ENCODE measurements at places on chromosomes 12 and 14.

DNA sequence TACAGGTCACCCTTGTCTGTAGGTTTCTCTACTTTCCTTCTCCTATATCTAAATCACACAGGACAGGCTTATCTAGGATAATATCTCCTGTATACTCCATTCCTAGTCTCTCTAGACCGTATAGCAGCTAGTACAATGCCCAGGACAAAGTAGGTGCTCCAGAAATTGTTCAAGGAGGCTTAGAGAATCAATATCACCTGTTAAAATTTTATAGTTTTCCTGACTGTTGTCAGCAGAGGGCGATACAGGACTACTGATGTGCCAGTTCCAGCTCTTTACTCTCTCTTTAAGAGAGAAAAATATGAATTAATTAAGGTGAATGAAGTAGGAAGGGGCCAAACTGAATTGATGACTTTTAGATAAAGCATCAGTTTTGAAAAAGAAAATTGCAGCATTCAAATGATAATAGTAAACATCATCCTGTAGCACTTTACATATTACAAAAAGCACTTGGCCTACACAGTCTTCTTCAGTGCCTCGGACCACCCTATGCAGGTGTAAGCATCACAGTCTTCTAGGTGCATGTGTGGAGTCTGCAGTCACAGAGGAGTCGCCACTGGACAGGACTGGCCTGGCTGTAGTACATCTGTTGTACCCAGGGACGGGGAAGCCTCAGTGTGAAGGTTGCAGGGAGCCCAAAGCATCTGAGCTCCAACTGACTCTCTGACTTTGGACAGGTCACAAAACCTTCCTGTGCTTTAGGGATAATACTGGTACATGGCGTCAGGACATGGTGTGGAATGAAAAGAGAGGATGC lies 61.9 kb upstream of the MAX start:
- DNase-seq: no peak

- DNase-seq: no peak
Measured at GRCh38 chr14:79585845-79586244, 625.5 kb downstream of the DIO2 start.

GRCh38 chr14:96634896-96635295 lies 132.7 kb downstream of the PAPOLA start:
- no peak for DNase-seq

- no peak for DNase-seq
Measured at GRCh38 chr14:21201732-21202462, 46.0 kb upstream of the OR5AU1 start.

DNA sequence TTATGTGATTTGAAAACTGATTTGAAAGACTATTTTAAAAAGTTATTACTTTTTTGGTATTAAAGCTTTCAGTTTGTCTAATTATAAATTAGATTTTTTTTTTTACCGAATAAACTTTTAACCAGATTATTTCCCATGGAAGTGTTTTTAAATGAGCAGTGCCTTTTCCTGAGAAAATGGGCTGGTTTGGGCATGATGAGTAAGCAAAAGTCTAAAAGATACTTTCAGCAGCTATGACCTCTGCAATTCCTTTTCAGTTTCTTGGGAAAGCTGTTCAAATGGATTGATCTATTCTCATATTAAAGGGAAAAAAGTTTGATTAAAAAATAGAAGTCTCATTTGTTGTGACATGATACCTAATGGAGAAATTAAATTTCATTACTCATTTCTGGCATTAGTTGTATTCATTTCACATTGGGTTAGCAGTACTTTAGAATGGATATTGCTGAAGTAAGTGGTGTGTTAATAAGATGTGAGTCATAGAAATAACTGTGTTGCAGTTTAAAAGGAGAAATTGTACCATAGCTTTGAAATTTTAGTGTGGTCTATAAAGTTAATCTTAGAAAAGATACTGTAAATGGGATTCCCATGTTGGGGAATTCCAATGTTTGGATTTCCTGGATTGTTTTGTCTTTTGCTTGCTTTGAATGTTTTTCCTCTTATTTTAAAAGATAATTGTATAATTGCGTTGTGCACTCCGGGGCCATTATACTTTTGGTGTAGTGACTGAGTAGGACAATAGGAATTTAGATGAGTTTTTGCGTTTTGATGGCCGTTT lies 21.0 kb downstream of the KTN1 start:
- no peak for DNase-seq

DNA sequence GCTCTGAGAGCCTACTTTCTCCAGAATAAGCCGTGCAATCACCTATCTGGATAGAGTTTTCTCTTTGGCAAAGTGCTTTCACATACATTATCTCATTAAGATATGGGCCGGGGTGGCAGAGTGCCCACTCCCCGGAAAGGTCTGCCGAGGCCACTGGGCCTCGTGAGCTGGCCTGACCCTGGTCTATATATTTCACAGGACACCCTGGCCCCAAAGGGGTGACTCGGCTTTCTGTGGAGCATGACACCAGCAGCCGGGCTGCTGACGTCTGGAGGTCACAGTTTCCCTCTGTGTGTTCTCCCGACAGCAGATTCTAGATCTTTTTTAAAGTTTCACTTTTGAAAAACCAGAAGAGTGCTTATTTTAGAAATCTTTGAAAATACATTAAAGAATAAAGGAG lies 27.9 kb upstream of the ATP2A2 start:
- no peak for DNase-seq

All from stimulated activated CD4-positive, alpha-beta T cell treated with anti-CD3 and anti-CD28 coated beads, TNF-alpha, amount 100 ng/mL, for 24 hours (primary cell).